ENCODE measurements at places on chromosomes 5 and 9.

GRCh38 chr5:12277504-12278192, 373.4 kb upstream of the CTNND2 start:
- DNase-seq = no peak

GRCh38 chr9:127905004-127905728, 5.8 kb upstream of the ST6GALNAC6 start:
- no peak for DNase-seq

DNA sequence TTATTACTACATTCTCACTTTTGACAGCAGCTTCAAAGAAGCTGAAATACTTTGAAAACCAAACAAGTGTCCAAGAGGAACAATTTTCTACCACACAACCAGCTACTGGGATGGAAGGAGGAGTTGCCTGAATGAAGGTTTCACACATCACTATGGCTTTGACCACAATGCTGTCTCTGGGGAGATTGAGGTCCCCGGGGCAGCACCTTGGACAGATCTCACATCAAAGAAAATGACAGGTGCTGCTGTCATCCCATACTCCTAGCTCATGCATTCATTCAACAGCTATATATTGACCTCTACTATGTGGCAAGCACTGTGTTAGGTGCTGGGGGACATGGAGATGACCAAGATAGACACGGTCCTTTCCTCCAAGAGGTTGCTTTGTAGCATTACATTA, 233.2 kb upstream of the RASEF start:
- no peak for DNase-seq

GRCh38 chr5:141017943-141018342, 33.2 kb upstream of the PCDHB1 start:
- DNase-seq = no peak

GRCh38 chr9:115845648-115846312, 307.8 kb upstream of the PAPPA start:
- no peak for DNase-seq

GRCh38 chr9:108606401-108606800, 249.4 kb downstream of the ACTL7B start:
- no peak for DNase-seq

GRCh38 chr9:21155501-21155900, 11.0 kb downstream of the IFNA21 start:
- no peak for DNase-seq

- no peak for DNase-seq
These were observed 1.5 kb upstream of the SEMA5A start for GRCh38 chr5:9547122-9547947.

- no peak for DNase-seq
These were observed 11.2 kb upstream of the CCDC152 start for GRCh38 chr5:42745426-42745825.

DNA sequence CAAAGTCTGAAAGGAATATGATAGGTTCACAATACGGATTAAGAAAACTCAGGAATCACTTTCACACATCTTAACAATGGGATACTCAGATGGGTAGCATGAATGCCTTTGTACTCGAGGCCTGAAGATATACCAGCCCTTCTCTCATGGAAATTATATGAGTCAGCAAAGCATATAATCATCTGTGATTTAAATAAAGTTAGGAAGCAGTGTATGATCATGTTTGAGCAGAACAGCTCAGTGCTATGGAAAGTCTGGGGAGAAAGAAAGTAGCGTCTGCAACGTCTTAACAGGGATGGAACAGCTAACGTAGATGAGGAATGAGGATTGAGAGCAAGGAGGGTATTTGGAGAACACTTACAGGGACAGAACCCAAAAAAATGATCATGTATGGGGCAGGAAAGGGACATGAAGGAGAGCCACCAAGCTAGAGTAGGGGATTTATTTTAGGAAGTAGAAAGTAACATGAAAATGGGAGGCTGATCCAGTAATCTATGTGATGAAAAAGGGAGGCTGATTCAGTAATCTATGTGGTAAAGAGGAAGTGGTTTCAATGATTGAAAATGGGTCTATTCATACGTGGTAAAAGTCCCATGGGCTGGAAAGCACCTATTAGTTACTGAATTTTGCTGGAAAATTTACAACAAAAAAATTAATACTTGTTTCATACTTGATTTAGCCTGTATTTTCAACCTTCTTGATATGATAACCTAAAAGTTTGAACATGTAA, 85.9 kb downstream of the GNA14 start:
- DNase-seq = no peak

DNA sequence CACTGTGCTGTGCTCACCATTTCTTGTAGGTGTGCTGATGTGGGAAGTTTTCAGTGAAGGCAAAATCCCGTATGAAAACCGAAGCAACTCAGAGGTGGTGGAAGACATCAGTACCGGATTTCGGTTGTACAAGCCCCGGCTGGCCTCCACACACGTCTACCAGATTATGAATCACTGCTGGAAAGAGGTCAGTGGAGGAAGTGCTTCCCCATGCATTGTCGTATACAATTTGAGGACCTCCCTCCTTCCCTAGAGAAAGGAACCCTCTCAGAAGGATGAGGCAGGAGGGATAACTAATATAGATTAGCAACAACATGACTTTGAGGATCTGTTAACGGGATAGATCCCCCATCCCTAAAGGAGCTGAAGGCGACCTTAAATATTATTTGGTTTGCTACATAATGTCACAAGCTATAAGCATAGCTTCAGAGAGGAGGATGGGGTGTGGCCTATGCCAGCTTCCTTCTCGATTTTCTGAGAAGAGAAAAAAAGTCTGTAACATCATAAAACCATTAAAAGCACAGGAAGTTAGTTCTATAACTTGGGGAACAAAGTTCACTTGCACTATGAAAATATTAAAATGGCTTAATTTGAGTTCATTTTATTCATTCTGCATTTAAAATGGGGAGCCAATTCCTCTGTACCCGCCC, 17.0 kb upstream of the CYFIP2 start:
- DNase-seq = no peak

GRCh38 chr5:171794470-171794960, 8.9 kb downstream of the SMIM23 start:
- no peak for DNase-seq

DNA sequence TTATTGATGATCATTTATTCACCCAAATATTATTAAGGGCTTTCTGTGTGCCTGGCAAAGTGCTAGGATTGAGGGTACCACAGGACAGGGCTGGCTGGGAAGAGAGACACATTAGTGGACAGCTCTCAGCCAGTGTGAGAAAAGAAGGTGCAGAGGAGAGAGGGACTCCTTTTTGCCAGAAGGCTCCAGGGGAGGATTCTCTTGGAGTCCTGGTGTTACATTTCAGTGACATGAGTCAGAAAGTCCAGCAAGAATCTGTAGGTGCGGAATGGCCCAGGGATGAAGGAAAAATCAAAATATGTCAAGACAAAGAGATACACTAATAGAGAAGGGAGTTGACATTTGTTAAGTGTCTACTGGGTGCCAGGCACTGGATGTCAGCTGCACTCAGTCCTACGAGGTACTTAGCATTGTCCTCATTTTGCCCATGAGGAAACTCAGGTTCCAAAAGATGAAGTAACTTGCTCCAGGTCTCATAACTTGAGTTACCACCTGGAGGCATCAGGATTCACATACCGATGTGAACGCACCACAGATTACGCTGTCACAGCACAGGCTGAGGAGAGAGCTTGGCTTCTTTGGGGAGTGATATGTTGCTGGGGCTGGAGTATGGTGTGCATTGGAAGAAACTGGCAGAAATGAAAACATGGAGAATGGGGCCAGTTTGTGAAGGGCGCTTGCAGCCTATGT, 60.5 kb downstream of the RASGRF2 start:
- DNase-seq = no peak

- DNase-seq = no peak
These were observed 22.8 kb upstream of the PANK3 start for GRCh38 chr5:168601972-168602371.

DNA sequence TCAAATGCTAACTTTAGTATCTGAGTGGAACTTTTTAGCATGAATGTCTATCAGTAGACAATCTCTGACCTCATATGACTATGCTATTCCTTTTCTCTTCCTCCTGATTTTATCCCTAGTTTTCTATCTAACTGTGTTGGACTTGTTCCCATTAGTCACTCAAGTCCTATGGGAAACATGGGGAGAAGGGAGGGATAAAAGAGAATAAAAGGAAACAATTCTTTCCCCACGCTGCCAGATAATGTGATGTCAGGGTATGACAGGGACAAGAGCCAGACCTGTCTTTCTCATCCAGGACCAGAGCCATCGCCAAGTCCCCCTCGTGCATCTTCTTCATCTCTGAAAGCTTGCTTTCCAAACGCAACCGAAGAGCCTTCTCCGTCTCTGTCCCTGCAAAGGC, 43.9 kb downstream of the CDK5RAP2 start:
- no peak for DNase-seq

DNA sequence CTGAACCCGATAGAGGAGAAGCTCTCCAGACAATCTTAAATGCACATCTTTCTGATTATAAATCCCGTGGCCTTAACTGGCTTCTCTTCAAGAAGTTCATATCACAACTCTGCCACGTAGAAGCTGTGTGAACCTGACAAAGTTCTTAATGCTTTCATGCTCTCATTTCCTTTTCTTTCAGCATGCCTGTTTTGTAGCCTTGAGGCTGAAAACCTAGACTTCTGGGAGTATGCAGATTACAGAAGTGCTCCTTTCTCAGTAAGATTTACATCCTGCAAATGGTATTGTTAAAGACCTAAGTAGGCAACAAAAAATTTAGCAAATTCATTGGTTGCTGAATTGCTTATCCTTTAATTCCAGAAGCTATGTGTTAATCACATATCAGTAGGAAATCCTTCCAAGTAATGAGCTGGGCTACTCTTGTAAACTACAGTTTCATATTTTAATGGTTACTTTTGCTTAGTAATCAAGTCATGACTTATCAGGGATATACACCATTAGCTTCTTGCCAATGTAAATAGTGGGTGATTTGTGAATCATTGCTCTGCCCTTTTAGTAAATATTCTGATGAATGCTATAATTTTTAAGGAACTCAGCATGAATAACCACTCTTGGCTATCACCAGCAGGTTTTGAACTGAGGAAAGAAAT, 334.7 kb downstream of the FBXL7 start:
- no peak for DNase-seq

DNA sequence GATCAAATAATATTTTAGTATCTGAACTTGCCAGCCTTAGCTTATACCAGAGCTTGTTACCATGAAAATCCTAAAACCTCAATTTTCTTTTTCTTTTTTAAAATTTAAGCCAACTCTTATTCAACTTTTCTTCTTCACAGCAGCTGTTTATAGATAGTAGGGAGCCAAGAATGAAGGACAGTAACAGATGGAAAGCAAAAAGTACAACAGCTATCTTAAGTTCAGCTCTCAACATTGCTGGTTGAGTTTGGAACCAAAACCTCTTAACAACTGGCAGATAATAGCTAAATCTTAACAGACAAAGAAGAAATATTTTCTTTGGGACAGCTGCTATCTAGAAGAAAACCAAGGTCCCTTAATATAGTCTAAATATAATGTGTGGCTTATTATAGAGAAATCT, 74.7 kb downstream of the PJA2 start:
- DNase-seq = peak; percentile 49

- DNase-seq = peak; percentile 26
These were observed 145.7 kb downstream of the ARHGAP26 start for GRCh38 chr5:142915813-142916424.

DNA sequence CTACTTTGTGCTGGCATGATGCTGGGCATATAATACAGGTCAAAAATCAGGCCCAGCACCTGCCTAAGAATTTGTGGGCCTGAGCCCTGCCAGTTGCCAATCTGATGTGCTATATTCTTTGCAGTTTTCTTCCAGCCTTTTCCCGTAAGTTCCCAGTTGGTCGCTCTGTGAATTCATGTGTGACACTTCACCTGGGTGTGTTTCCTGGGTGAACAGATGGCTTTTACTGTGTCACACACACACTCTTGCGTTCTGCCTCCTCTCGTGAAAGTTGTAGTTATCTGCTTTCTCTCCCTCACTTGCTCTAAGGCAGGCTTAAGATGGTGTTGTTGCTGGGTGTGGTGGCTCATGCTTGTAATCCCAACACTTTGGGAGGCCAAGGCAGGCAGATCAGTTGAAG, 153.5 kb upstream of the DMRT1 start:
- DNase-seq = no peak

- no peak for DNase-seq
These were observed 50.9 kb downstream of the RXRA start for GRCh38 chr9:134377143-134377484.

Measured in NCI-H524 (cell line).